ENCODE measurements at places on chromosomes 5 and 9.

- H3K36me3 ChIP-seq, result peaks cover 15% of the 10 kb centered on the region
- no peak overlapping the region for H3K4me3 ChIP-seq
- peaks cover 3% of the 10 kb centered on the region for H3K27me3 ChIP-seq
- H3K27ac ChIP-seq, result peak overlapping the region; percentile 72
These were observed 10.4 kb downstream of the BASP1 start for GRCh38 chr5:17227868-17228267.

GRCh38 chr5:143685246-143685815 is 126.6 kb upstream of the HMHB1 start:
- no peaks in the 10 kb centered on the region for H3K27me3 ChIP-seq
- H3K27ac ChIP-seq, result no peak overlapping the region
- no peaks in the 10 kb centered on the region for H3K4me1 ChIP-seq
- no peak overlapping the region for H3K4me3 ChIP-seq

- H3K27ac ChIP-seq, result no peak overlapping the region
- no peak for DNase-seq
- H3K36me3 ChIP-seq, result no peaks in the 10 kb centered on the region
- no peaks in the 10 kb centered on the region for H3K4me1 ChIP-seq
These were observed 18.7 kb downstream of the CPLX2 start for GRCh38 chr5:175889910-175890684.

- no peak overlapping the region for H3K4me3 ChIP-seq
- H3K36me3 ChIP-seq, result no peaks in the 10 kb centered on the region
- DNase-seq, result no peak
- H3K4me1 ChIP-seq, result peaks cover 35% of the 10 kb centered on the region
- no peak overlapping the region for H3K27ac ChIP-seq
These were observed 45.6 kb downstream of the FOXI1 start for GRCh38 chr5:170151097-170151831.

- H3K36me3 ChIP-seq, result no peaks in the 10 kb centered on the region
- H3K27me3 ChIP-seq, result peaks cover 2% of the 10 kb centered on the region
- no peak overlapping the region for H3K4me3 ChIP-seq
- DNase-seq, result no peak
These were observed 87.2 kb downstream of the PGM5 start for GRCh38 chr9:68443624-68444023.

- peaks cover 3% of the 10 kb centered on the region for H3K27me3 ChIP-seq
- no peak overlapping the region for H3K4me3 ChIP-seq
- H3K27ac ChIP-seq, result no peak overlapping the region
- peaks cover 4% of the 10 kb centered on the region for H3K36me3 ChIP-seq
These were observed 241.3 kb upstream of the IRX2 start for GRCh38 chr5:2992806-2993205.

DNA sequence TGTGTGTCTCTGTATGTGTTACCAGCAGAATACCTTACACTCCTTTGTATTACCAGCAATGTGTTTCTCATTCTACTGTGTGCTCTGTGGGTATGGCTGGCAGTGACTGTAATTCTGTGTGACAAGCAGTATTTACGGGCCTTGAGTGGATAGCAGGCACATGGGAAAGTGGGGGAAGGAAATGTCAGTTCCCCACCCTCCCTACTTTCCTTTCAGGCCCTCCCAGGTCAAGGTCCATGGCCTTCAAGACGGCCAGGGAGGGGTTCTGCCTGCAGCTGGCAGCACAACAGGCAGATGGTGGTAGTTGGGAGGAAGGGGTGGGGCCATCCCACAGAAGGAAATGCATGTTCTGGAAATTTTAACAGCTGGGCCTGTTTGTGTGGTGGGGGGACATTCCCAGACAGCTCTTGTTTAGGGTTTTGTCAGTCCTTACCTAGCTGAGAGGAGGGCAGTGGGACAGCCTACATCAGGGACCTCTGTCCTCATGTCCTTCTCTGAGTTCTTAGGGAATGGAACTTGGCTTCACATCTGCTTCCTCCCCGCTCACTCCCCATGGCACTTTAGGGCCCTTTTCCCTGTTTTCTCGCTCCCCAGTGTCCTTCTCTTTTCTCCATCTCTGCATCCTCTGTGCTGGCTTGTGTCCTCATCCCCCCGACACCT is 14.6 kb upstream of the TNIP1 start:
- H3K4me1 ChIP-seq, result peaks cover 67% of the 10 kb centered on the region
- H3K27me3 ChIP-seq, result peaks cover 24% of the 10 kb centered on the region
- DNase-seq, result no peak

- H3K4me1 ChIP-seq, result peaks cover 3% of the 10 kb centered on the region
- H3K4me3 ChIP-seq, result no peak overlapping the region
- H3K27me3 ChIP-seq, result peaks cover 3% of the 10 kb centered on the region
- H3K27ac ChIP-seq, result no peak overlapping the region
These were observed 12.0 kb downstream of the TTC33 start for GRCh38 chr5:40743771-40744170.

DNA sequence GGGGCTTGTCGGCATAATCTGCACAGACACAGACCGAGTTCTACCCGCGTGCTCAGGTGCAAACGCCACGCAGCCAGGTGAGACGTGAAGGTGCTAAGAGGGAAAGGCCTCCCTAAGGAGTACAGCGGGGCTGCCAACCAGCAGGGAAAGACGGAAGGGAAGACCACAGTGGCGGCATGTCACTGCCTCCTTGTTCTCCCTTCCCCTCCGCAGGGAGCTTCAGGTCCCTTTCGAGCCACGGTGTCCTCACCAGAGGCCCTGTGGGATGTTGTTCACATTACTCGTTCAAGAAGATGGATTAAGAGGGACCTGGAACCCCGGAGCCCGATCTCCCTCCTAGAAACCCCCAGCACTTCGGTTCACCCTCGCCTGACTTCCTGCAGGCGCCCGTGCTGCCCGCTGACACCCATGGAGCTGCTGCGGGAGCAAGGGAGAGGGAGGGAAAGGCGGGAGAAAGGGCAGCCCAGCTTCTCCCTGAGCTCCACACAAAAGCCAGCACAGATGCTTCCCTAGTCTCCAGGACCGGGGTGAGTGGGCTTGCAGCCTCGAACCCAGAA is 686 bp downstream of the BRD9 start:
- peak overlapping the region; percentile 93 for H3K4me3 ChIP-seq
- peak; percentile 30 for DNase-seq
- H3K27ac ChIP-seq, result peak overlapping the region; percentile 91
- H3K36me3 ChIP-seq, result peaks cover 24% of the 10 kb centered on the region

DNA sequence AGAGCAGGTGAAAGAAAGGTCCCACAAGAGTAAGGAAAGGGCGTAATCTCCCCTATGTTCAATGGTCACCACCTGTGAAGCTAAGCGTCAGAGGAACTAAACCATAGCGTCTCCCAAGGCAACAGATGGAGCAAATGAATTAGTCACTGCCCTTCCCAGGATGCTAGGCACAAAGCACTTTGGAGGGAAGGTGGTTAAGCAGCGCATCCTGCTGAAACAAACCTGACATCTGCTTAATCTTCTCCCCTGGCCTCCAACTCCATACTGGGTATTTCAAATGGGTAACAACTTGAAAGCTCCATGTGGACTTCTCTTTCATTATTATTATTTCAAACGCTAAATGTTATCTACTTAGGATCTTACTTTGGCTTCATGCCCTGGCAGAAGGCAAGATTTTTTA is 227.3 kb downstream of the MLLT3 start:
- H3K27ac ChIP-seq, result no peak overlapping the region
- H3K27me3 ChIP-seq, result no peaks in the 10 kb centered on the region

DNA sequence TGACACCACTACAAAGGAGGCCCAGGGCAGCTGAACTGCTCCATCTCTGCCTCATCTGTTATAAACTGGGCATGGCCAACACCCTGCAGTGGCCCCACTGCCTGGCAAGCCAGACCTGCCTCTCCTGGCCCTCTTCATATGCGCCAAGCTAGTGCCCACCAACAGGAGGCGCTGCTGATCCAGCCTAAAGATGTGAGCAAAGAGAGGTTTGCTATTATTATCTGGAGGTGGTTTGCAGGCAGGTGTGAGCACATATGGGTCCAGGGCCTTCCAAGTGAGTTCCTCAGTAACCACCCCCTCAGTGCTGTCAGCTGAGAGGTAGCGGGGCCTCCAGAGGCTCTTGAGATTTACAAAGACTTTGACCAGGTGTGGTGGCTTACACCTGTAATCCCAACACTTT is 232.2 kb downstream of the SYK start:
- no peak overlapping the region for H3K4me3 ChIP-seq
- peaks cover 5% of the 10 kb centered on the region for H3K36me3 ChIP-seq
- H3K4me1 ChIP-seq, result peaks cover 20% of the 10 kb centered on the region

DNA sequence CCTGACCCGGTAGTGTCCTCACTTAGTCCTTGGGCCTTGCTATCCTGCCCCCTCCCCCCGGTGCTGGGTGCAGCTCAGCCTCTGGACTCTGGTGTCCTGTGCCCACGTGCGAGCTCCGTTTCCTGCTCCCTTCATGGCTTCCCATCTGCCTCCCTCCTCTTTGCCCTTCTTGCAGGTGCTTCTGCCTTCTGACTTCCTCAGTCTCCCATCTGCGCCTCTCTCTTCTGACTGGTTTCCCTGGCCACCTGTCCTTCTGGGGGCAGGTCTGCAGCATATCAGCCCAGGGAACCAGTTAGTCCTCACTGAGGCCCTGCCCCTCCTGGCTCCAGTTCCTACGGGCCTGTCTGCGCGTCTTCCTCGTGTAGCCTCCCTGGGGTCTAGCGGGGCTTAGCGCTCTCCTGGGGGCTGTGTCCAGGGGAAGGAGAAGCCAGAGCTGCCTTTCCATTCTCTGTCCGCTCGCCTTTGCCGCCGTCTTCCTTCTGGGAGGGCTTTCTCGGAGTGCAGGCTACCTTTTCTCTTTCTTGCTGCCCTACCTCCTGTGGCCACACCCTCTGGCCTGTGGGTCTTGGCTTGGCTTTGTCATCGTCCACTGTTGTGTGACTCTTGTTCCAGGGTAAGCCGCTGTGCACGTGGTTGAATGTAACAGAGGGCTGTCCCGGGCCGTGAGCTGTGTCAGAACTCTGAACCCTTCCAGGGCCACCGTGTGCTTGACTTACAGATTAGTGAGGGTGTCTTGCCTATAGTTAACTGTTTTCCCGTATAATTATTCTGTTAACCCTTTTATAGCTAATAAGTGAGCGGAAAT is 51.8 kb downstream of the EHMT1 start:
- no peak overlapping the region for H3K4me3 ChIP-seq
- no peak overlapping the region for H3K27ac ChIP-seq
- H3K27me3 ChIP-seq, result peaks cover 7% of the 10 kb centered on the region
- H3K36me3 ChIP-seq, result peaks cover 20% of the 10 kb centered on the region
- peaks cover 49% of the 10 kb centered on the region for H3K4me1 ChIP-seq

DNA sequence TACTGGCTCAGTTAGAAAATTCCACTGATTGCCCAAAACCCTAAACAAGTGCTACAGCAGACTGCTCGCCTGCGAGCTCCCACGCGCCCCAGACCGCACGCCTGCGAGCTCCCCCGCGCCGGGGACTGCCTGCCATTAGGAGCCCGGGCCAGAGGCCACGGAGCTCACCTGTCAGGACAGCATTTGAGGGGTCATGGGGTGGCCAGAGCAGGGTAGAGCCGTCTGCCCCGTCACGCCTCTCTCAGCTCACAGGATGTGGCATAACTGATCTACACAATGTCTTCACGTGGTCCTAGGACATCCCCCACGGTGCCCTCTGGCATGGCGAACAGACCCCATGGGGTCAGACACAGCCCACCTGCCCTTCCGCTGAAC is 29.1 kb upstream of the LRRC14B start:
- H3K27me3 ChIP-seq, result peaks cover 11% of the 10 kb centered on the region
- H3K36me3 ChIP-seq, result peaks cover 12% of the 10 kb centered on the region
- no peak overlapping the region for H3K27ac ChIP-seq
- peaks cover 9% of the 10 kb centered on the region for H3K4me1 ChIP-seq
- DNase-seq, result no peak
